ENCODE measurements at places on chromosomes 5 and 9.

DNA sequence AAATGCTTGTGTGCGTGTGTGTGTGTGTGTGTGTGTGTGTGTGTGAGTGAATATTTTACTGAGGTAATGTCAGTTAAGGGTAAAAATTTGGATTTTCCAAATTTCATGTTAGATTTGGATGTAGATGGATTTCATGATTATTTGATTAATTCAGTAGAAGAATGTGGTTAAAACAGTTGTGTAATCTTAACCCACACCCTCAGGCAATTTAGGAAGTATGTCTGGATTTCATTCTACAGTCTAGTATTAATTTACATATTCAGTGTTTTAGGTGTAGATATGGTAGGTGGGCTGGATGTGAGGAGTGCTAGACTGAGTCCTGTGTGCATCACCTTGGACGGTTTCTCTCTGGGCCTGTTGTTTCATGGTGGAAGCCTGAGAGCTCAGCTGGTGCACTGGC is 99.1 kb upstream of the CKMT2 start:
- no peak for DNase-seq

- no peak for DNase-seq
Observed at GRCh38 chr5:180127682-180128670, 56.4 kb upstream of the RNF130 start.

- peak; percentile 41 for DNase-seq
Observed at GRCh38 chr9:131605770-131606590, 60.7 kb downstream of the PRRT1B start.

GRCh38 chr5:173501271-173501670 is 115.2 kb downstream of the BOD1 start:
- DNase-seq = no peak

DNA sequence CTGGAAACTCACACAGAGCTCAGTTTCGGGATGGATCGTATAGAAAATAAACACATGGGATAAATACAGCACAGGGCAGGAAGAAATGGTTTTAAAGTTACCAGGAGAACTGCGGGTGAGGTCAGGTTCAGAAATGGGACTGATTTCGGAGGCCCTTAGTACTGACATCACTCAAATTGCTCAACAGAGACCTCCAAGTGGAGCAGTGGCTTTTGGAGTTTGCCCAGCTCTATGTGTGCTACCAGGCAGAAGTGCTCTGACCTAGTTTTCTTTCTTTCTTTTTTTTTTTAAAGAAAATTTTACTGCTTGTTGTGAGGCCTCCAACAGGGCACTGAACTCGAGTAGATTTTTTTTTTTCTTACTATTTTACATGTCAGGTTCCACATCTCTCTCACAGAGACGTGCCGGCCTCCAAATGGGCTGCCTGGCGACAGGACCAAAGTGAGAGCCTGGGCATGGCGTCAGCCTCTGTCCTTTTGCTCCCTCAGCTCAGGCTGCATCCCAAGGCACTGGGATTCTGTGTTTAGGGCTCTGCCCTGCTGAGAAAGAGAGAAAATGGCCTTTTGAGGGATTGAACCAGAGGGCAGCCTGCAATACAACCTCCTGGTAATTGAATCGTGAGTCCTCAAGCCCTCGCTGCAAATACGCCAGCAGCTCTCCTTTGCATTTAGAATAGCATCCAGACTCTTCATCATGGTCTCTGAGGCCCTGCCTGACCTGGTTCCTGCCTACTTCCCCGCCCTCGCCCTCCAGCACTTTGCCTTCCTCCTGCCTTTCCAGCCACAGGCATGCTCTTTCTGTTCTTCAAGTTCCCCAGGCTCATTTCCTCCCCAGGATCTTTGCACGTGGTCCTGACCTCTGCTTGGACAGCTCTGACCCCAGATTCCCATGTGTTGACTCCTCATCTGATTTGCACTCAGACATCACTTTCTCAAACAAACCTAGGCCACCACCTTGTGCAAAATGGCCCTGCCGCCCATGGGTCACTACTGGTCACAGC is 173.5 kb downstream of the FGF1 start:
- peak; percentile 94 for DNase-seq

DNA sequence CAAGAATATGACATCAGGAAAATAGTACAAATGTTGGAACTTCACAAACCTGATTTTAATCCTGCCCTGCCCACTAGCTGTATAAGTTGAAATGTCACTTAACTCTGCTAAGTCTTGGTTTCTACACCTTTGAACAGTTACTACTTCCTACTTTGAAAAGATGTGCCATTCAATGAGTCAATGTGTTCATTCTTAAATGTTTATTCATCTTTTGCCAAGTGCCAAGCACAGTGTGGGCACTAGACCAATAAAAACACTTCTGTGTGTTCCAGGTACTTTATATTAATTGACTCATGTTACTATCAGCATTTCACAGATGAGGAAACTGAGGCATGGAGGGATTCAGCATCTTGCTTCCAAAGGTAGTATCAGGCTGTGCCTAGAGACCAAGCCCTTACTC is 12.8 kb downstream of the PDCL start:
- no peak for DNase-seq

GRCh38 chr5:145920542-145921210 is 15.7 kb upstream of the SH3RF2 start:
- DNase-seq = no peak

DNA sequence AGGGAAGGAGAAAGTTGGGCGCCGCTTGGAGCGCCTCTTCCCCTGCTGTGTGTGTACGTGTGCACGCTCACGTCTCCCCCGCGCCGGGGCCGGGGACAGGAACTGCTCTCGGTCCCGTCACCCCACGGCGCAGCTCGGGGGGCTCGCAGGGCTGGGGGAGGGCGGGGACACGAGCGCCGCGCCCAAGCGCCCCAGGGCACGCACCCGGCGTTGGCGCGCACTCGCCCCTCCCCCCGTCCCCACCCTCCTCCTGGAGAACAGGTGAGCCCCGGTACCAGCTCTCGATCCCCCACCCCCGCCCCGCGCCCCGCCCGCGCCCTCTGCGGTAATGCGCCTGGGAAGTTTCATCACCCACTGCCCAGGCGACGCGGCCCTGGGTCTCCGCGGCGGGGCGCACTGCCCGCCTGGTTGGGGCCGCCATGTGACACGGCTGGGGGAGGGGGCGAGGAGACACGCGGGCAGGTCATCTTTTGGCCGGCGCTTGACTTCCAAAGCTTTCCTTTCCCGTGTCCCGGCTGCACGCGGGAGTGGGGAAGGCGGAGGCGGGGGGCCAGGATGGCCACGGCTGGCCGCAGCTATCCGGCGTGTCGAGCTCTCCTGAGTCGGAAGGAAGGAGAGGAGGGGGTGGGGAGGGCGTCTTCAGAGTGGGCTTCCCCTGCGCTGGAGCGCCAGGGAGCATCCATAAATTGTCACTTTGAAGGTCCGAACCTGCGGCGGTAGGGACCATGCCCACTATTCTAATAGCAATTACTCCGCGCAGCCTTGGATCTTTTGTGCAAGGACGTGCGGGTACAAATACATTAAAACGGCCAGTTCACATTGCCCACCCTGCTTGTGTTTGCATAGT is 1.5 kb upstream of the STC2 start:
- DNase-seq = peak; percentile 76

DNA sequence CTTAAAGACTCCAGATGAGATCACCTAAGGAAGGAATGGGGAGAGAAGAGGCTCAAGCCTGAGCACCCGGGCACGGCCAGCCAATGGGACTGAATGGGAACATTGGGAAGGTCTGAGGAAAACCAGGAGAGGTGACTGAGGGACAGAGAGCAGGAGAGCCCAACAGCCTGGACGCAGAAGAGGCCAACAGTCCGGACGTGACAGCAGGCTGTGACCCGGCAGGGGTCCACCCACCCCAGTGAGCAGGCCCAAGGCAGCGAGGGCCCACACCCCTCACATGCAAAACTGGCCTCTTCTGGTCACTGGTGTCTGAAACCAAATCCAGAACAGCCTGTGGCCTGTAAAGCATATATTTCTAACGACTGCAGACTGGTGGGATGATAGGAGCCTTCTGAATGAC is 7.6 kb upstream of the SPTLC1 start:
- no peak for DNase-seq

DNA sequence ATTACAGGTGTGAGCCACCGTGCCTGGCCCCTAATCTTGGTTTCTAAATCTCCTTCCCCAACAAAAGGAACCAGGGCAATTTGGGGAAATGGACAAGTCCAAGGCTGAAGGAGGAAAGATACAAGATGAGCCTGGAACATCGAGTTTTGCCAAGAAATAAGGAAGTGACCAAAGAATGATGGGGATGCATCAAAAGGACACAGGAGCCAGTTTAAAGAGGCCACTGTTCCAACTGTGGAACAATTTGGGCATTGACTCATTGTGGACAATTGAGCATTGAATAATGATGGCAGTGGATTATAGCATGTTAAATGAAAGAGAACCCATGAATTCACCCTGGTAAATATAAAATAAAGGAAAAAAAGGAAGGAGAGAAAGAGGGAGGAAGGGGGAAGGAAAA is 47.5 kb downstream of the DUSP1 start:
- no peak for DNase-seq

DNA sequence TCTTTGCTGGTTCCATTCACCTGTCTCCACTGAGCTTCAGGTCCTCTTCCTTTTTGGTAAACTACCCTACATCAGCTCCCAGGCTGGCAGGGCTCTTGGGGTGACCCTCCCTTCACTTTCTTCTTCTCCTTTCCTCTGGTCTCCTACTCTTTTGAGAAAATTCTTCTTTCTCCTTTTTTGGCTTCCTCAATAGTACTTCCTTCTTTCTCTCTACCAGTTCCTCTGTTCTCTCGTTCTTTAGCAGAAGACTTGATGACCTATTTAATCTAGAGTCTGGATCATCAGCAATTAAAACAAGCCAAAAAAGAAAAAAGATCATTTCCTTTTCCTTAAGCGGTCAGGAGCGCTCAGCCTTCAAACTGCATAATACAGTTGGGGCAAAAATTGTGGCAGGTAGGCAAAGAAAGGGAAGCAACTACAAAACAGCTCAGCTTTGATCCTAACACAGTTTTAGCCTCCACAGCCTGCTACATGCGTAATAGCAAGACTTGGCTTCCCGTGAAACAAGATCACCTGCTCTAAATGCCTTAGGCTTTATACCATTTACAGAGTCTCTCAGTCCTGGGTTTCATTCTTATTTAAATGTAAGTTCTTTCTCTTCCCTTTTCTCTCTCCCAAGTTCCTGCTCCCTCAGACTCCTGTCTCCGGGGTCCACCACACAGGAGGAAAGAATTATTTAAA is 14.0 kb upstream of the GSN start:
- DNase-seq = no peak

- no peak for DNase-seq
Observed at GRCh38 chr5:97436405-97436804, 253.4 kb upstream of the RIOK2 start.

- DNase-seq = no peak
Observed at GRCh38 chr5:149664083-149664482, 66.0 kb upstream of the PPARGC1B start.

DNA sequence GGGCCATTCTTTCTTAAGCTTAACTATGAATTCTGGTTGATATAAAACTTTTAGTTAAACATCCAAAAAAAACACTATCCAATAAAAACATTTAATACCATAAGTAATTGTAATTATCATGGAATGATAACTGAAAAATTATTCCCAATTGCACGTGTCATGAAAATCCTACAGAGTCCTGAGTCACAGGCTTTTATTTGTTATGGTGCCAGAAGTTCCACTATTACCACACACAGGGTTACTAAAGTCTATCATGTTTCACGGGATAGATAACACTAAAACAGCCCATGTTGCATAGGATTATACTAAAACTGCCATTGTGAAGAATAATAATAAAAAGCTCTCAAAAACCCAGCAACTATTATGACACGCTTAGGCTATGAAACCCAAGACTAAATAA is 1381.8 kb downstream of the EFNA5 start:
- DNase-seq = no peak

DNA sequence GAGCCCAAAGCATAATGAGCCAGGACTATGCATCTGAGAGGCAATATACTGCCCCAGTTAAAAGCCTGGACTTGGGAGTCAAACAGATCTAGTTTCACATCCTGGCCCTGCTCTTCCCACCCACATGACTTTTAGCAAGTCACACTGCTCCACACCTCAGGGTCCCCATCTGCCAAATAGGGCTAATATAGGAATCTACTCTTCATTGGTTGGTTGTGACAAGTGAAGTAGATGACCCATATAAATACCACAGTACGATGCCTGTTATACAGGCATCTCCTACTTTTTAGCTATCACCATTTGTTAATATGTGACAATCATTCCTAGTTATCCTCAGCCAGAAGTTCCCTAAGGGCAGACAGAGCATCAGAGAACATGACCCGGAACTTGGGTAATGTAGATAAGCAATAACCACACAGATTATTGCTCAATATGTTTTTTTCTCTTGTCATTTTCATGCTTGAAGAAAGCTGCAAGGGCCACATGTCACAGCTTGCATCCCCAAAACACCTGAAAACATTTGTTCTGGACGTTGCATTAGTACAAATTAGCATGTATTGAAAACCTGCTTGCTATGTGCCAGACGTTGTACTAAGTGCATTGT is 20.4 kb downstream of the ADAM19 start:
- DNase-seq = no peak

DNA sequence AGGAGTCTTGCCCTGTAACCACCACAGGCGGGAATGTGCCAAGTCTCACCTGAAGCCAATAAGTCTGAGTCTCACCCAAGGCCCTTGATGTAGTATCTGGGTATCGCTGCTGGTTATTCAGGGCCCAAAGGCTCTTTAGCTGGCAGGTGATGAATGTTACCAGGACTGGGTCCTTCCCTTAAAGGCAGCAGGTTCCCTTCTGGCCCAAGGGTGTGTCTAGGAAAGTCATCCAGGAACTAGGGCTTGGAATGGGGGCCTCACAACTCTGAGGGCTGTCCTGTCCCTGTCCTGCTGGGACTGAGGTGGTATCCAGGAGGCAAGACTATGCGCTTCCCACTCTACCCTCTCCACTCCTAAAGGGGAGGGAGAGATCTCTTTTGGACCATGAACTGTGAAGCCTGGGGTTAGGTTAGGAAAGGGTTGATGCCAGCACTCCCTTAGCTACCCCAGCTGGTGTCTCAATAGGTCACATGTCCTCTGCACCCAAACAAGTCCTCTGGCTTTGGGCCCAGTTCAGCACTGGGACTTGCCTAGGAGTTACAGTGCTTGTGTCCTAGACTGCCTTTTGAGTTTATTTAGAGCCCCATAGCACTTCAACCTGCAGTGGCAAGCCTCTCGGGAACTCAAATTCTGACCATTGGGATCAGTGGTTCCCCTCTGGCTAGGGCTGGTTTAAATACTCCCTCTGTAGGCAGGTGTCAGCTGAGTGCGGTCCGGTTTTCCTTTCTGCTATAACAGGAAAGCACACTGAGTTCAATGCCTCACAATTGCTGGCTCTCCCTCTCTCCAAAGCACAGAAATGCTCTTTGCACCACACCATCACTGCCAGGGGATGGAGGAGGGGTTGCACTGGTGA is 22.5 kb upstream of the RANBP3L start:
- no peak for DNase-seq

- DNase-seq = no peak
Observed at GRCh38 chr9:123131993-123132392, 98.5 kb downstream of the GPR21 start.

DNA sequence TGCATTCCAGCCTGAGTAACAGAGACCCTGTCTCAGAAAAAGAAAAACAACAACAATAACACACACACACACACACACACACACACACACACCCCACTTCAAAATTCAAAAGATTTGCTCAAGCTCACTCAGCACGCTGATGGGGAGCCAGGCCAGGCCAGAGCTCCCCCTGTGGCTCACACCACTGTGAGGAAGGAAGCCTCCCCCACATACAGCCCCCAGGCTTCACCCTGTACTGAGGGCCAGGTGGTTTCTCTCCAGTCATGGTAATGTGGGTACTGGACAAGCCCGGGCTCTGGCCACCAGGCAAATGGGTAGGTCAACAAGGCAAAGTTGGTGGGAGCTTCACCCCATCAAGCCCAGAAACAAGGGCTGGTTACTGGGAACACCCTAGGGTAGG is 19.0 kb downstream of the ATOX1 start:
- DNase-seq = no peak

- DNase-seq = no peak
Observed at GRCh38 chr5:32020946-32021345, 153.2 kb downstream of the GOLPH3 start.
